ENCODE measurements at places on chromosomes 2 and 18.

DNA sequence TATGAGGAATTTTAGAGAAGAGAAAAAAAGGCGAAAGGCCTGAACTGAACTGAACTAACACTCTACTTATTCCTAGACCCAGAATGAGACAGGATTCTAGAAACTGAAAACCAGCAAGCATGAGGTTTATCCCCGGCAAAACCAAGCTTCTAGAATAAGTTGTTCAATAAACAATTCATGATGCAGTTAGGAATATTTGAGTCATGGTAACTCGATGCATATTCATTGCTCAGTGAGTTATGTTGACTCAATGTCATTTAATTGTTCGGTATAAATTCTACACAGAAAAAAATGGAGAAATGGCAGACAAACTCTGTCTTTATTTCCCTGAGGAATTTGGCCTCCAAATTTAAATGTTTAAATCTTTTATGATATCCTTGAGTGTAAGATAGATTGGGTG lies 321.5 kb downstream of the SATB2 start:
- no peak for DNase-seq
- no peaks in the 10 kb centered on the region for H3K27me3 ChIP-seq
- H3K36me3 ChIP-seq = no peaks in the 10 kb centered on the region
- H3K4me1 ChIP-seq = no peaks in the 10 kb centered on the region
- H3K4me3 ChIP-seq = no peak overlapping the region

DNA sequence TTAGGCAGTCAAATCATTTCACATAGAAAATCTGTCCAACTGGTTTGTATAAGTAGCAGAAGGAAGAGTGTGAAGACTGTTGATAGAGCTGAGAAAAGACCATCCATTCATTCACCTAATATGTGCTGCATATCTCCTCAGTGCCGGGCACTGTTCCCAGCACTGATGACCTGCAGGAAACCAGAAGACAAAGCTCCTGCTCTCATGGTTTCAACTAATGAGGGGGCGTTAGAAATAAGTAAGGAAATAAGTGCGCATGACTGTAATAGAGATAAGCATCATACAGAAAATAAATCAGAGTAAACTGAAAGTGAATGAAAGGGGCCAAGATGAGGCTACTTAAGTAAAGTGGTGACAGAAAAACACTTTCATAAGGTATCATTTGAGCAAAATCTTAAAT lies 427.5 kb upstream of the CDH20 start:
- no peaks in the 10 kb centered on the region for H3K4me1 ChIP-seq
- no peak overlapping the region for H3K4me3 ChIP-seq
- H3K27ac ChIP-seq = no peak overlapping the region
- H3K36me3 ChIP-seq = no peaks in the 10 kb centered on the region
- DNase-seq = no peak

- peaks cover 34% of the 10 kb centered on the region for H3K4me1 ChIP-seq
Observed at GRCh38 chr2:144261336-144261735, 258.6 kb downstream of the ZEB2 start.

DNA sequence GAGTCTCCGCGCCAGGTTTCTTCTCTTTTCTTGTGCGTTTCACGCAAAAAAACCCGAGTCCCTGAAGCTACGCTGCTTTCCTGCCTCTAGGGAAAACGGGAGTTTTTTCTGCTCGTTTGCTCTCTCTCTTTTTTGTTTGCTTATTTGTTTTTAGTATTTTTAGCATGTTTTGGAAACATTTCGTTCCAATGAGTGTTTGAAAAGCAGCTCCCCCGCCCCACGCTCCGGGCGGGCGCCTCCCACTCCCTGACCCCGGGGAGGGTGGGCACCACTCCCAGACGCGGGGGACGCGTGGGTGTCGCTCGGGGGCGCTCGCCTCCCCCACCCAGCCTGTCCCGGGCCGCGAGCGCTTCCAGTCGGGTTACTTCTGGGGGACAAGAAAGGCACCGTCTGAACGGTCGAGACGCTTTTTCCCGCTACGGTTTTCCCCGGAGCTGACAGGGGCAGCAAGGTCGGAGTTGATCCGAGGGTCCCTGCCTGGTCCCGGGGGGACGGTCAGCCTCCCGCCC lies 446 bp upstream of the EFHD1 start:
- H3K36me3 ChIP-seq = peaks cover 5% of the 10 kb centered on the region
- DNase-seq = no peak
- H3K4me3 ChIP-seq = peak overlapping the region; percentile 40

- no peak overlapping the region for H3K27ac ChIP-seq
- H3K27me3 ChIP-seq = no peaks in the 10 kb centered on the region
- H3K4me1 ChIP-seq = peaks cover 19% of the 10 kb centered on the region
- DNase-seq = no peak
Observed at GRCh38 chr2:238381341-238382115, 45.2 kb upstream of the ASB1 start.

DNA sequence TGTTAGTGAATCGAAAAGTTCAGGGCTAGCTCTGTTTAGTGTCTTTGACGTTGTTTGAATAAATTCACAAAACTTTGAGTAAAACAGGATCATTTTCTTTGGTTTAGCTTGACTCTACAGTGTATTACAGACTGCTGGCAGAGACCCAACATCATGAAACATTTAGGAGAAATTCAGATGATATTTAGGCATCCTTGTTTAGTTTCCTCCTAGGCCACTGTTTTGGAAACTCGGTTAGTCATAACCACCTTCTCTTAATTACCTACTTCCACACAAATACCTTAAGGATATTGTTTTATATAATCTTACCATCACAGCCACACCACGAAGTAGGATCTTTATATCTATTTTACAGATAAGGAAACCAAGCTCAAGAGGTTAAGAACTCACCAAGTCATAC lies 7.8 kb downstream of the LIMS1 start:
- H3K4me1 ChIP-seq = peaks cover 17% of the 10 kb centered on the region
- H3K27me3 ChIP-seq = no peaks in the 10 kb centered on the region
- no peaks in the 10 kb centered on the region for H3K36me3 ChIP-seq
- DNase-seq = no peak
- no peak overlapping the region for H3K4me3 ChIP-seq

- H3K27me3 ChIP-seq = peaks cover 97% of the 10 kb centered on the region
- no peak overlapping the region for H3K4me3 ChIP-seq
- DNase-seq = no peak
- H3K27ac ChIP-seq = no peak overlapping the region
- no peaks in the 10 kb centered on the region for H3K4me1 ChIP-seq
Observed at GRCh38 chr2:176178757-176179295, 9.6 kb upstream of the HOXD1 start.

GRCh38 chr2:112622528-112622849 lies 23.2 kb upstream of the SLC20A1 start:
- no peak overlapping the region for H3K4me3 ChIP-seq
- no peak overlapping the region for H3K27ac ChIP-seq
- H3K27me3 ChIP-seq = no peaks in the 10 kb centered on the region
- DNase-seq = no peak
- H3K36me3 ChIP-seq = peaks cover 3% of the 10 kb centered on the region
- peaks cover 39% of the 10 kb centered on the region for H3K4me1 ChIP-seq

DNA sequence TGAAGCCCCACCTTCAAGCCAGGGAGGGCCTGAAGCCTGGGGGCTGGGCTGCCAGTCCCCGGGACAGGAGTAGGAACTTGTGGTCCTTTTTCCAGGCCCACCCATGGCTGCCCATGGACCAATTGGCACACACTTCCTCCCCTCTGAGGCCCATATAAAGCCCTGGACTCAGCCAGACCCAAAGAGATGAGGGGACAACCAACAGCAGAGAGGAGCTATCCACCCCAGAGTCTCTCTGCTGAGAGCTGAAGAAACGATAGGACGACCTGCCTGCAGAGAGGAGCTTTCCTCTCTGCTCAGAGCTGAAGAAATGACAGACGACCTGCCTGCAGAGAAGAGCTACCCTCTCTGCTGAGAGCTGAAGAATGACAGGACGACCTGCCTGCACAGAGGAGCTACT lies 43.8 kb upstream of the PEX13 start:
- no peak overlapping the region for H3K27ac ChIP-seq
- H3K4me3 ChIP-seq = no peak overlapping the region
- peaks cover 12% of the 10 kb centered on the region for H3K4me1 ChIP-seq
- H3K27me3 ChIP-seq = no peaks in the 10 kb centered on the region
- peaks cover 3% of the 10 kb centered on the region for H3K36me3 ChIP-seq

DNA sequence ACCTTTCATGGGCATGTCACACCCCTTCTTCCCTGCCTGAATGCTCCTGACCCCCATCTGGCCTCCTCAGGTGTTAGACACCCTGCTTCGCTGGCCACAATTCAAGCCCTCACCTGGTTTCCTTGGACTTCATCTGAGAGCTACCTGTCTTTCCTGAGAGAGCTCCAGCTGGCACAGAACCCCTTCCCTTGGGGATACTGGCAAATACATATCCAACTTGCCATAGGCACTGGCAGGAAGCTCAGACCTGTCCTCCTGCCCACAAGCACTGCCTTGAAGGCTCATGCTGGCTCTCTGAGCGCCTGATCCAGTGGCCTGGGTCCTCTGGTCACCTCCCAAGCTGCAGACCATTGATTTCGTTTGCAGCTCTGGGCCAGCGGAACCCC lies 74.1 kb upstream of the MAP4K3 start:
- no peaks in the 10 kb centered on the region for H3K27me3 ChIP-seq
- H3K27ac ChIP-seq = no peak overlapping the region
- no peak for DNase-seq
- H3K4me1 ChIP-seq = peaks cover 2% of the 10 kb centered on the region
- H3K36me3 ChIP-seq = no peaks in the 10 kb centered on the region
- no peak overlapping the region for H3K4me3 ChIP-seq

DNA sequence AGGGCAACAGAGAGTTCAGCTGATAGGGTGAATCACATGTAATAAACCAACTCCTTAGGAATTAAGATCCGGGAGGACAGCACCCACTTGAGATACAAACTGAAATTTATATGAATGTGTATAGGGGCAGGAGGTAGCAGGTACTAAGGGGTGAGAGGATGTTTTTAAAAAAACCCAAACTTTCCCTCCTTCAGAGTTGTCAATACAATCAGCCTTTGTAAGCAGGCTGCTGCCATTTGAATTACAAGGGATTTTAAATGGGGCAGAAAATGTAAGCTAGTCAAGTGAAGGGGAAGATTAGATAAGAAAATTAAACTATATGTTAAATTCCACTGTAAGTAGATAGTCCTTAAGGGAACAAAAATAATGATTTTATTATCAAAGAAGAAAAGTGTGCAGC lies 1239.7 kb upstream of the CELF4 start:
- no peak overlapping the region for H3K27ac ChIP-seq
- no peaks in the 10 kb centered on the region for H3K4me1 ChIP-seq
- H3K27me3 ChIP-seq = no peaks in the 10 kb centered on the region
- no peak for DNase-seq

Data from effector memory CD8-positive, alpha-beta T cell (primary cell).